ENCODE measurements at places on chromosomes 3 and 15. TPM values are rescaled to one million over a fixed set of nuclear protein-coding genes. Genes with fewer than 3 reads are reported as not detected.

The C3orf22 gene
- total RNA-seq, result not detected

DNA sequence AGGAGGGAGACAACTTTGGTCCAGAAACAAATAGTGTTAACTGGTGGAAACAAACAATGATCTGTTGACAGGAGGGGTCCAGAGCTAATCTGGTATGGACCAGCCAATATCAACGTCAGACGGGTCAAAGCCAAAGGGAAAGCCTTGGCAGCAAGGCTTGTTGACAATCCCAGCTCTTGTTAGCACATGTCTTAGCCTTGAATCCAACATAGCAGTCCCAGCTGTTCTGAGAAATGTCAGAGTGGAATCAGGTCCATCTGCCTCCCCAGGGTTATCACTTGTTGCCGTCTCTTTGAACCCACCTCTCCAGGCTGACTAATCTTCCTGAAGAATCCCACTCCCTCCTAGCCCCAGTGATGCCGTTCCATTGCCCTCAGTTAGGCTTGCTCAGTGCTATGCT, 404.6 kb upstream of the MCTP2 start:
- no peaks in the 10 kb centered on the region for H3K36me3 ChIP-seq
- no peaks in the 10 kb centered on the region for H3K27me3 ChIP-seq
- H3K4me1 ChIP-seq, result peaks cover 7% of the 10 kb centered on the region
- H3K27ac ChIP-seq, result no peak overlapping the region
- H3K4me3 ChIP-seq, result no peak overlapping the region

The MUSTN1 gene
- 1.5 TPM for total RNA-seq

The SLCO2A1 gene
- not detected for total RNA-seq

DNA sequence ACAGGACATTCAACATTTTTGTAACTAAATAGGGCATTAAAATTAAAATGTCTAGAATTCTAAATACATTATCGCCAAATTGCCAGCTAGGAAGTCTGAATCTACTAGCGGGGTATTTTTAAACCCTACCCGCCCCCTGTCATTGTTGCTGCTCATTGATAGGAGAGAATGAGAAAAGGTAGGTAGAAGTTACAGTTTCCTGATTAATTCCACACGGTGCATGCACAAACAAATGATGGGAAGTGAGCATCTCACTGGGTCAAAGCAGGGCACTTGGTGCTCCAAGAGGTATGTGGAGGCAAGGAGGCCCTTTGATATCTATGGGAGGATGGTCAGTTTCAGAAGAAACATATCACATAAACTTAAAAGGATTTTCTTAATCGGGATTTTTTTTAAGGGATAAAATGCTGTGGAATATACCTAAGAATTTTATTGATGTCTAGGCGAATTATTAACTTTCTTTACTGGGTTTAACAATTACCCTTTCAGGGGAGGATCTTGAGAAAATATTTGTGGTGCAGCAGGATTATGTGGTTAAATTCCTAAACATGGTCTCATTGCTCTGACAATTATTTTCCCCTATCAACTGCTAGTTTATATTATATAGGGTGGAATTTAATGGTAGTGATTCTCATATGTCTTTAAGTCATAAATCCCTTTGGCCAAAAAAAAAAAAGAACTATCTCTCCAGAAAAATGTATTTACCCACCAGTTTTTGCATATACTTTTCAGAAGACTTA, 236.0 kb upstream of the GOLGA6L4 start:
- no peaks in the 10 kb centered on the region for H3K36me3 ChIP-seq
- H3K4me3 ChIP-seq, result no peak overlapping the region
- no peak overlapping the region for H3K27ac ChIP-seq
- no peaks in the 10 kb centered on the region for H3K27me3 ChIP-seq

- DNase-seq, result no peak
- H3K36me3 ChIP-seq, result no peaks in the 10 kb centered on the region
- H3K27me3 ChIP-seq, result peaks cover 44% of the 10 kb centered on the region
- H3K4me1 ChIP-seq, result no peaks in the 10 kb centered on the region
- no peak overlapping the region for H3K4me3 ChIP-seq
Measured at GRCh38 chr3:107899990-107900651, 190.7 kb downstream of the CD47 start.

The KLF15 gene
- total RNA-seq, result 32.6 TPM

The NR2E3 gene
- not detected for total RNA-seq

- no peak for DNase-seq
- H3K36me3 ChIP-seq, result no peaks in the 10 kb centered on the region
- no peaks in the 10 kb centered on the region for H3K27me3 ChIP-seq
- no peak overlapping the region for H3K4me3 ChIP-seq
- no peaks in the 10 kb centered on the region for H3K4me1 ChIP-seq
Measured at GRCh38 chr3:127655641-127656040, 17.1 kb upstream of the ABTB1 start.

GRCh38 chr3:10515396-10515795, 10.0 kb upstream of the ATP2B2 start:
- DNase-seq, result no peak
- no peaks in the 10 kb centered on the region for H3K36me3 ChIP-seq
- H3K27me3 ChIP-seq, result no peaks in the 10 kb centered on the region
- no peak overlapping the region for H3K4me3 ChIP-seq
- no peak overlapping the region for H3K27ac ChIP-seq

DNA sequence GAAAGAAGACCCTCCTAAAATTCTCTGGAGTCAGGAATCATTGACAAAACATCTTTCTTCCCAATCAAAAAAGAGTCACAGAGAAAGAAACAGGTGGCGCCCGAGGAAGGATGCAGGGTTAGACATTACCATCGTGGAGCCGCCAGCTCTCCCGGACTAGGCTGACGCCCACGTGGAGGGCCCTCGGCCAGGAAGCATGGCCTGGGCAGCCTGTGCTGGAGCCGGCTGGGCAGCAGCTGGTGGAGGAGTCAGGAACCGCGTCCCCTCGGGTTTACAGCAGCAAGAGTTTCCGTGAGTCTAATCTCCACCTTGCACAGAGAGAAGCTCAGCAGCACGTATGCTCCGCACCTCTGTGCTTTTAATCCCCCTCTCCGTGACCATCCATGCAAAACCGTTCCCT, 533.7 kb upstream of the ATP11B start:
- H3K27me3 ChIP-seq, result no peaks in the 10 kb centered on the region
- H3K27ac ChIP-seq, result no peak overlapping the region
- H3K36me3 ChIP-seq, result no peaks in the 10 kb centered on the region
- H3K4me1 ChIP-seq, result peaks cover 7% of the 10 kb centered on the region

DNA sequence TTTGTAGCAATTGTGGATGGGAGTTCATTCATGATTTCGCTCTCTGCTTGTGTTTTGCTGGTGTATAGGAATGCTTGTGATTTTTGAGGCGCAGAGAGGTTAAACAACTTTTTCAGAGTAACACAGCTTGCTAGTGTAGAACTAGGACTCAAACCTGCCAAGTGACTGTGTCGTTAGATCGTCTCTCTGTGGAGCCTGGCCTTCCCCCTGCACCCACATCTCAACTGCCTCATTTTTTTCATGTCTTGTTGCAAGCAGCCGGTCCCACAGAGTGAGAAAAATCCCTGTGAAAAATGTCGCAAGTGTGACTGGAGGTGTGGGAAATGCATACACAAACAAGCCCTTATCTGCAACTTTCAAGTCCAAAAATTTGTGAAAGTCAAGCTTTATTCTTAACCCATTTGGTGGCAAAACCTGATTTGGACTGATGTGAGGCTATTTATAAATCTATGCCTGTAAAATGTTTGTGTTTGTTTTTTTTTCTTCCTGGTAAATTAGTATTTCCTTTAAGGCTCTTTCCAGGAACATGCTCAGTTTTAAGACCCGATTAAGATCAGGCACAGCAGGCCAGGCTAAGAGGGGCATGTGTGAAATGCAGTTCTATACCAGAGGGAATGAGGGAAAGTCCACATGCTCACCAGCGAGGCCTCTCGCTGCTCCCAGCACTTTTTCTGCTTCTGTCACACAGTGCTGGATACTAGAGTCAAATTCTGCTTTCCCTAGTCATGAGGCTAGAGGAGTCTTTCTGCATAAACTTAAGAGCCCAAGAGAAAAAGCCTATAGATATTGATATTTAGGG, 25.8 kb downstream of the ST6GAL1 start:
- DNase-seq, result no peak
- H3K27me3 ChIP-seq, result no peaks in the 10 kb centered on the region
- peaks cover 13% of the 10 kb centered on the region for H3K4me1 ChIP-seq
- H3K27ac ChIP-seq, result peak overlapping the region; percentile 17
- no peaks in the 10 kb centered on the region for H3K36me3 ChIP-seq

DNA sequence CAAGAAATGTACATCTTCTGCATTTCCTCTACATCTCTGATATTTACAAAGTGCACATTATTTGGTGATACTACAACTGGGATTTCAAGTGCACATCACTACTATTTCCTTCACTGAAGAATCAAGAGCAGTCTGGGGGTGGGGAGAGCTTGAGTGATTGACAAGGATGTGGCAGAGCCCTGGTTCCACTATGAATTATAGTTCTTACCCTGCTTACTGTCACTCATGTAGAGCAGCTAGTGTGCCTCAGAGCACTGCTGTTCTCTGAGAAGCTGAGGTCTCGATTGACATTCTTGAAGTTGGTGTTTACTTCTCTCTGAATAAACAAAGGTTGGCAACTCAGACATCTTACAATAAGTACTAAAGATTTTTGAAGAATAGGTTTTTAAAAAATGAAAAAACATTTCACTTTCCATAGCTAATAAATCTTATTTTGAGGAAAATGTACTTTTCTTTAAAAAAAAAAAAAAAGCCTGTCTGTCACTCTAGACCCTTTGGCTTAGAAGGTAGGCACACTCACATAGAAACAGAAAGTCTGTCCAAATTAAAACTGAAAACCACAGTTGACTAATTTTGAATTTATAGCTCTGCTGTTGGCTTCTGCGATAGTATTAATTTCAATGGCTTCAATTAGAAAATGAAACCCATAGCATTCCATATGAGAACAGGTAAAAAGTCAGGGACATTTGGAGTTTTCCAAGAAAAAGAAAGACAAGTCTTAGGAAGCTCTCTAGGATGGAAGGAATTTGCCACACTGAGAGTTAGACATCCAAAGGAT, 5.6 kb downstream of the GREM1 start:
- no peak overlapping the region for H3K4me3 ChIP-seq
- H3K4me1 ChIP-seq, result no peaks in the 10 kb centered on the region
- no peaks in the 10 kb centered on the region for H3K36me3 ChIP-seq
- no peak for DNase-seq
- H3K27me3 ChIP-seq, result peaks cover 57% of the 10 kb centered on the region

DNA sequence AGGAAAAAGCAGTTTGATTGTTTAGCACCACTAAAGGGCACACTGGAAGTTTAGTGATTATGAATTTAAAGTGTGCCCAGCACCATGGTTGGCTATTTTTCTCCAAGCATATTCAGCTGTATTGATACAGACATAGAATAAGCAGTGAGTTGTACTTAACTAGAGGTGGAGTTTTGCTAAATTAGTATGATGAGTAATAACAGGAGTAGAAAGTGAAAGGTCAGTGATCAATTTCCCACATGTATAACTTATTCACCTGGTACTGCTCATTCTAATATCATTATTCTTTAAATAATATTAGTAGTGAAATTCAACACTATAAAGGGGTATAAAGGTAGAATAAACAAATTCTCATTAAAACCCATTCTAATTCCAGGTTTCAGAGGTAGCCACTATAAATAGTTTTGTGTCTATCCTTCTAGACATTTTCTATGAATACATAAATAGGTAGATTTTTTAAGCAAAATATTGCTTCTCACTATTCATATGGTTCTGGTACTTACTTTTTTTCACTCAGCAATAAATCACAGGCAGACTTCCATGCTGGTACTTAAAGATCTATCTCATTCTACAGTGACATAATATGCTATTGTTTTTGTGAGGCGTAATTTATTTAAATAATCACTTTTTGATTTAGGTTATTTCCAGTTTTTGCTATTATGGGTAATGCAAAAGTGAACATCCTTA, 732.9 kb downstream of the VGLL3 start:
- DNase-seq, result no peak
- no peak overlapping the region for H3K27ac ChIP-seq
- no peaks in the 10 kb centered on the region for H3K36me3 ChIP-seq
- no peaks in the 10 kb centered on the region for H3K27me3 ChIP-seq
- H3K4me3 ChIP-seq, result no peak overlapping the region
- no peaks in the 10 kb centered on the region for H3K4me1 ChIP-seq

DNA sequence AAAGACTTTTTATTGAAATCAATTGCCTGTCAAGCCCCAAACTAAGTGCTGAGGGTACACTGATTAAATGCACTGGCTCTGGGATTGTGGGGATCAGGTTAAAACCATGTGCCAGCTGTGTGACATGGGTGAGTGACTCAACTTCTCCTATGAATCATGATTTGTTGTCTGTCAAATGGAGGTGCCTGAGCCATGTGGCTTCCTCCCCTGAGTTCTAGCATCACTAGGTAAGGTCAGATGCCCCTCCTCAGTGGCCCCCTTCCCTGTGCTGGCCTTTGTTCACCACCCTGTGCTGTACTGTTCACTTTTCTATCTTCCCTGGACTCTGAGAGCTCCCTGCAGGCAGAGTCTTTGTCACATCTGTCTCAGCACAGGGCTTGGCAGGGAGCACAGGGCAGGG, 43.6 kb upstream of the ATP2B2 start:
- H3K4me1 ChIP-seq, result peaks cover 7% of the 10 kb centered on the region
- DNase-seq, result no peak
- no peak overlapping the region for H3K4me3 ChIP-seq
- no peaks in the 10 kb centered on the region for H3K36me3 ChIP-seq
- H3K27ac ChIP-seq, result no peak overlapping the region
- H3K27me3 ChIP-seq, result no peaks in the 10 kb centered on the region

DNA sequence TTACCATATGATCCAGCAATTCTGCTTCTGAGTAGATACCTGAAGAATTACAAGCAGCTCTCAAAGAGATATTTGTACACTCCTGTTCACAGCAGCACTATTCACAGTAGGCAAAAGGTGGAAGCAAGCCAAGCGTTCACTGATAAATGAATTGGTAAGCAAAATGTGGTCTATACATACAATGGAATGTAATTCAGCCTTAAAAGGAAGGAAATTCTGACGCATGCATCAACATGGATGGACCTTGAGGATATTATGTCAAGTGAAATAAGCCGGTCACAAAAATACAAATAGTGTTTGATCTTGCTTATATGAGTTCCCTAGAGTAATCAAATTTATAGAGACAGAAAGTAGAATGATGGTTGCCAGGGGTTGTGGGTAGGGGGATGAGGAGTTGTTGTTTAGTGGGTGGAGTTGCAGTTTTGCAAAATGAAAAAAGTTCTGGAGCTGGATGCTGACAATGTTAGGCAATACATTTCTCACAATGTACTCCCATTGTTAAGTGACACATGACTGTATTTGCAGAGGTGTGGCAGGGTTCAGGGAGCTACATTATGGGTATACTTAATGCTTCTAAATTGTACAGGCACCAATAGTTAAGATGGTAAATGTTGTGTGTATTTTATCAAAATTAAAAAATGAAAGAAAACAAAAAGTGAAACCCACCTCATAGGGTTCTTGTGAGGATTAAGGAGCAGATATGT, 26.7 kb downstream of the SLC6A1 start:
- no peak overlapping the region for H3K4me3 ChIP-seq
- DNase-seq, result no peak
- H3K27ac ChIP-seq, result no peak overlapping the region
- peaks cover 8% of the 10 kb centered on the region for H3K27me3 ChIP-seq
- H3K36me3 ChIP-seq, result no peaks in the 10 kb centered on the region

DNA sequence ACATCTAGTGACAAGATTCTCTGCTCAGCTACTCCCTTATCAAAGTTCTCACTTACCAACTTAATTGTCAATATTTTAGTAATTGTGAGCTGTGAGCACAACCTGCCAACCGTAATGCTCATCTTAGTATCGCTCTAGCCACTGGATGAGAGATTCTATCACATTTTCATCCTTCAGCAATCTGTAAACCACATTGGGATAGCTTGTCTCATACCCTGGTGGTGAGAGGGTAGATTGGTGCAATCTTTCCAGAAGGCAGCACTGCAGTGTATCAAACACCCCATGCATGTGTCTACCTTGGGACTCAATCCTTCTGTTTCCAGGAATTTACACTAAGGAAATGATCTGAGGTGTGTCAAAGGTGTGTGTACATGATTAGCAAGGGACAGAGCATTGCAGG, 18.9 kb upstream of the ATP8B4 start:
- H3K4me1 ChIP-seq, result no peaks in the 10 kb centered on the region
- H3K27ac ChIP-seq, result no peak overlapping the region
- no peak for DNase-seq
- H3K27me3 ChIP-seq, result no peaks in the 10 kb centered on the region
- H3K4me3 ChIP-seq, result no peak overlapping the region

Measured in A673 (cell line).